ENCODE measurements at places on chromosomes 7 and 10. TPM values are rescaled to one million over a fixed set of nuclear protein-coding genes. Genes with fewer than 3 reads are reported as not detected.
A peak's percentile ranks its signal among the peaks of the same experiment; 100 is the strongest.

Gene SYCE1
- 6.1 TPM for total RNA-seq

Gene KAZALD1
- total RNA-seq: 2.8 TPM

Gene RBP4
- total RNA-seq: 3.9 TPM

Gene PI4K2A
- total RNA-seq: 19.3 TPM

Gene IKZF1
- total RNA-seq: 5.5 TPM

Gene STK32C
- 6.9 TPM for total RNA-seq

DNA sequence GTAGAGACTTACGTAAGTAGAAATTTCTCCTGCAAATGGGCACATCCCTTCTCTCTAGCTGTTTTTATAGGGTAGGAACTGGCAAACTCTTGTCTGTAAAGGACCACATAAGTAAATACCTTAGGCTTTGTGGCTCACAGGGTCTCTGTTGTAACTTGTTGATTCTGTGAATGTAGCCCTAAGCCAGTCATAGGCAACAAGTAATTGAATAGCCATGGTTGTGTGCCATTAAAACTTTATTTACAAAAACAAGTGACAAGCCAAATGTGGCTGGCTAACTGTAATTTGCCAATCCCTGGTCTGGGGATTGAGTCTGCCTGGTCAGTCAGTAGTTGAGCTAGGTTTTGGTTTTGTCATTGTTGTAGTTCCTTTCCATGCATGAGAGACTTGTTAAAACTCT lies 5.3 kb upstream of the KLF6 start:
- no peaks in the 10 kb centered on the region for H3K36me3 ChIP-seq
- no peaks in the 10 kb centered on the region for H3K4me1 ChIP-seq
- no peak overlapping the region for H3K27ac ChIP-seq
- no peak overlapping the region for H3K4me3 ChIP-seq
- no peaks in the 10 kb centered on the region for H3K27me3 ChIP-seq
- DNase-seq: no peak

GRCh38 chr10:104457543-104457828 lies 103.9 kb downstream of the CFAP58 start:
- no peak overlapping the region for H3K27ac ChIP-seq
- H3K4me1 ChIP-seq: no peaks in the 10 kb centered on the region
- no peaks in the 10 kb centered on the region for H3K27me3 ChIP-seq
- no peaks in the 10 kb centered on the region for H3K36me3 ChIP-seq
- no peak overlapping the region for H3K4me3 ChIP-seq

- no peaks in the 10 kb centered on the region for H3K27me3 ChIP-seq
- H3K4me1 ChIP-seq: no peaks in the 10 kb centered on the region
- no peak overlapping the region for H3K4me3 ChIP-seq
- H3K36me3 ChIP-seq: peaks cover 17% of the 10 kb centered on the region
Measured at GRCh38 chr7:47285860-47286491, 295.9 kb downstream of the TNS3 start.

DNA sequence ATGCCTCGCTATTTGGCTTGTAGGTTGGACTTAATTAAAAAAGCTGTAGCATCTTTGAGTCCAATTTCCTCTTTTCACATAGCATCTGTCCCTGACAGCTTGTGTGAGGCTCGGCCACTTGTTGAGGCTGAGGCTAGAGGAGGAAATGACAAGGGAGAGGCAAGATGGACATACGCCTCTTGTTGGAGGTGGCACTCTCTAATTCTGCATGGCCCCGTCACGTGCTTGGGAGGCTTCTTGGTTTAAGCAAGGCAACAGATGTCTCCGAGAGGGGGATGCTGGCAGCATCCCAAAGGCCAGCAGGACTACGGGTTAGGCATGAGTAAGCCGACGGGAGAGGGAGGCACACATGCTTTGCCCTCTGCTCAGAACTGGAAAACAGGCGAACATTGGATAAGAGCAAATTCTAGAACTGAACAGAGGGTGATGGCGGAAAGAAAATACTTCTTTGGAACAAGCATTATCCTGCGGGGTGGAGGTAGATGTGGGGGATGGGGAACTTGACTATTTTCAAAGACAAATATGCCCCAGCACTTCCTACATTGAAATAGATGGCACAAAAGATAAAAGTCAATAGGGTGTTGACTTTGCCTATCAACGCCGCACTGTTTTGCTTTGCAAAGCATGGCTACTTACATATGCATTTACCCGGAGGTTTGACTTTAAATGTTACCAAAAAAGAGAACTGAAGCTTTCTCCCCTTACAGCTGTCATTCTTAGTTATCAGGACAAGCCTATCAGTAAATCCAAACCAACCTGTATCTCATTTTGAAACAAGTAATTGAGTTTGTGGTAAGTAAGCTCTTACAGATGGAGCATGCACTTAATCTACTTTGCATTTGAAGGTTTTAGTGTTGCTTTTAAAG lies 94.8 kb downstream of the CHN2 start:
- no peaks in the 10 kb centered on the region for H3K4me1 ChIP-seq
- H3K27ac ChIP-seq: no peak overlapping the region
- H3K36me3 ChIP-seq: no peaks in the 10 kb centered on the region
- H3K4me3 ChIP-seq: no peak overlapping the region
- no peaks in the 10 kb centered on the region for H3K27me3 ChIP-seq

- H3K27ac ChIP-seq: no peak overlapping the region
- no peak for DNase-seq
- no peaks in the 10 kb centered on the region for H3K4me1 ChIP-seq
- no peak overlapping the region for H3K4me3 ChIP-seq
- no peaks in the 10 kb centered on the region for H3K27me3 ChIP-seq
Measured at GRCh38 chr10:66862687-66863258, 63.1 kb upstream of the LRRTM3 start.

DNA sequence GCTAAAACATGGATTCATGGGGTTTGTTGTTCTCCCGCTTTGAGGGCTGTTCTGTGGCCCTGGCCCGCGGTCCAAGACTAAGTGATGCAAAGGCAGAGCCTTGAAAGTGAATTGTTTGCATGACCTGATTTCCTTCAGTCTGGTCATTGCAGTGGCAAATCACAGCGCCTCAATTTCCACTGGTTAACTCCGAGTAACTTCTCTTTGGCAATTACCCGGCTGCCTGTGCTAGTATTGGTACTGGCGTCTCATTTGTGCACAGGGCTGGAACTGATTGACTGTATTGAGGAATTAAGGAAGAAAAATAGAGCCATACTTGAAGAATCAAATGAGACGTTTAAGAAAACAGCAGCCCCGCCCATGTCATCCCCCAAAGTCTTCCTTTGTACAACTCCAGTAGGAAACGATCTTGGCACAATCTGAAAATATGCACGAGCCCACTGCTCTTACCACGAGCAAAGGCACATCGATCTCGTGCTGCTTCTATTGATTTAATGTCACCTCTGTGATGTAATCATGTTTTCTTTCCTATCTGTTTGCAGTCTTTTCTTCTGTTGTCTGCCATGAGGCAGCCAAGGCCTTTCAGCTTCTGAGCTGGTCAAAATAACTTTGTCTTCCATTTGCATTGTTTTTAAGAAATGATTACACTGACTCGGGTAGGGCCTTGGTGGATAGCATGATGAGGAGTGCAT lies 60.6 kb upstream of the SHH start:
- H3K36me3 ChIP-seq: no peaks in the 10 kb centered on the region
- H3K4me3 ChIP-seq: no peak overlapping the region

GRCh38 chr10:130967784-130968183 lies 343.7 kb downstream of the TCERG1L start:
- DNase-seq: no peak
- no peak overlapping the region for H3K27ac ChIP-seq
- no peaks in the 10 kb centered on the region for H3K4me1 ChIP-seq
- H3K27me3 ChIP-seq: no peaks in the 10 kb centered on the region
- no peak overlapping the region for H3K4me3 ChIP-seq
- no peaks in the 10 kb centered on the region for H3K36me3 ChIP-seq

DNA sequence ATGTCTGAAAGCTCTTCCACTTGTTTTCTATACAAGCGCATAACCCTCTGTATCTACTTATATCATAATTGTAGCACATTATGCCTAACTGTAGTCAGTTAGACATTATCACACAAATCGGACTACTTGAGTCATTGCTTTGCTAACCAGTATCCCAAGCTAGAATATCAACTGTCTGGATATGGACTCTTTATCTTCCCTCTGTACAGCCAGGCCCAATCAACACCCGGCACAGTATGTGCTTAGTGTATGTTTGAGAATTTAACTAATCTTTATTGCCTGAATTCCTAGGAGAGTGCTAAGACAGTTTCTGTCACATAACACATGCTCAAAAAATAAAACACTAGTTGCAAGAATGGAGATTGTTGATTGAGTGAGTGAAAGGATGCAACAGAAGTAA lies 211.2 kb downstream of the ARL4A start:
- H3K27ac ChIP-seq: no peak overlapping the region
- H3K4me1 ChIP-seq: no peaks in the 10 kb centered on the region
- H3K36me3 ChIP-seq: no peaks in the 10 kb centered on the region
- DNase-seq: no peak
- H3K27me3 ChIP-seq: no peaks in the 10 kb centered on the region

GRCh38 chr10:124665091-124665490 lies 79.1 kb downstream of the FAM53B start:
- peaks cover 24% of the 10 kb centered on the region for H3K4me1 ChIP-seq
- no peak for DNase-seq

- no peak for DNase-seq
- H3K27me3 ChIP-seq: no peaks in the 10 kb centered on the region
- no peak overlapping the region for H3K4me3 ChIP-seq
- H3K36me3 ChIP-seq: no peaks in the 10 kb centered on the region
Measured at GRCh38 chr10:97508342-97508741, 9.6 kb downstream of the UBTD1 start.

DNA sequence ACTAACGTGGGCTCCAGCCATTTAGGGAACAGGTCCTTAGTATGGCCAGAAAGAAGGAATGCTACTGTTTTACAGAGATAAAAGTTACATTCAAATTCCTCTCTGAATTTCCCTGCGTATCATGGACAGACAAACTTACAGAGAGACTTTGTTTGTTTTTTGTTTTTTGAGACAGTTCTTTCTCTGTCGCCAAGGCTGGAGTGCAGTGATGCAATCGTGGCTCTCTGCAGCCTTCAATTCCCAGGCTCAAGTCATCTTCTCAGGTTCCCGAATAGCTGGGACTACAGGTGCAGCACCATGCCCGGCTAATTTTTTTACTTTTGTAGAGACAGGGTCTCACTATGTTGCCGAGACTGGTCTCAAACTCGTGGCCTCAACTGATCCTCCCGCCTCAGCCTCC lies 64.5 kb upstream of the MPP7 start:
- no peaks in the 10 kb centered on the region for H3K27me3 ChIP-seq
- H3K4me1 ChIP-seq: no peaks in the 10 kb centered on the region
- no peak for DNase-seq

DNA sequence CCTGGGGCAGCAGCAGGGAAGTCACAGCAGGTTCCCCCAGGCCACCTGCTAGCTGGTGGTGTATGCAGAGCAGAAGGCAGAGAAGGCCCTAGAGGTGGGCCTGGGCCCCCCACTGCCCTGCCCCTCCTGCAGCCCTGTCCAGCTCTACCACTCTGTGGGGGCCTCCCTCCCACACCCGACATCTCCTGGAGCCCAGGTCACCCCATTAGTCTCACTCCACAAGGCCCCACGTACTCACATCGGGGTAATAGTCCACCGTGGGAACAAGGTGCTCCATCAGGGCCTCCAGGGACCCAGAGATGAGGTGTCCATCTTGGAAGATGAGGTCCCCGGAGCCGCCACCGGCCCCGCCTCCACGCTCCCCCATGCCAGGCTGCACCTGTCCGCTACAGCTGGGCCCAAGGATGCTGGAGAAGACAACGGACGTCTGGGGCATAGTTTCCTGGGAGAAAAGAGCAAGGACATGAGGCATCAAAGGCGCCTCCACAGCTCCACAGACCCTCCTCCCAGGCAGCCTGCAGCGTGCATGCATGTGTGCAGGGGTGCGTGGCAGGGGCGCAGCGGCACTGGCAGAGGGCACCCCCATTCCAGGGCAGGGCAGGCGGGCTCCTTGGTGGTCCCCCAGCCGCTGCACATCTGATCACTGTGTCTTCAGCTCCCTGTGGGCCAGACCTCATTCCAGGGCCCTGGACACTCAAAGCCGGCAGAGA lies 61.0 kb downstream of the RASGEF1A start:
- peaks cover 22% of the 10 kb centered on the region for H3K4me1 ChIP-seq
- no peaks in the 10 kb centered on the region for H3K36me3 ChIP-seq
- H3K4me3 ChIP-seq: no peak overlapping the region
- no peak overlapping the region for H3K27ac ChIP-seq
- peaks cover 12% of the 10 kb centered on the region for H3K27me3 ChIP-seq
- DNase-seq: peak; percentile 56

Data from sigmoid colon (tissue), 7 donors.